ENCODE measurements at places on chromosomes 12 and 14.

DNA sequence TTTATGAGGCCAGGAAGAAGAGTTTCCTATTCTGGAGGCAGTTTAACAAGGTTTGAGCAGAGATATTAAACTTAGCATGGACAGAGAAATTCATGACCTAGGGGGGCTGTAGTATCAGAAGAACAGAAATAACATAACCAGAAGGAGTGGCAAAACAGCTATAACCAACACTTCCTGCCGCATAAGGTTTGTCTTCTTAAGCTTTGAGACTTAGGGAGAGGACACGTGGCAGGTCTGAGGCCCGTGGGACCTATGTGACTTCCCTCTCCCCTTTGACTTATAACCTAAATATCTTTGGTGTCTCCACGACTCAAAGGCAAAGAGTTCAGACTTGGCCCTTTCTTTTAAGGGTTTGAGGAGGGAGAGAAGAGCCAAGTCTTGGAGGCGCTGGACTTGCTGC is 119.1 kb upstream of the PZP start:
- no peak for DNase-seq

DNA sequence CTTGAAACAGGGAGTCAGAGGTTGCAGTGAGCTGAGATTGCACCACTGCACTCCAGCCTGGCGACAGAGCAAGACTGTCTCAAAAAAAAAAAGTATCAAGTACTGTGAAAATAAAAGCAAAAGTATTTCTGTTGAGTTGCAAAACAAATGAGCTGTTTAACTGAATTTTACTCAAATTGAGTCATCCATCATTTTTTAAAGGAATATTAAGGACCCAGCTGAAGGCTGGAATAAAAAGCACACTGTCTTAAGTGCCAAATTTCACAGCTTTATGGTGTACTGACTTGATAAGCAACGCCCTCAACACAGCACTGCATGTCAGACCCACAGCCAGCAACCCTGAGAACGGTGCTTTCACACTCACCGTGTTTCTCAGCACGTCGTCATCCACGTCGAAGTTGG is 57.9 kb downstream of the AMN start:
- DNase-seq: no peak

DNA sequence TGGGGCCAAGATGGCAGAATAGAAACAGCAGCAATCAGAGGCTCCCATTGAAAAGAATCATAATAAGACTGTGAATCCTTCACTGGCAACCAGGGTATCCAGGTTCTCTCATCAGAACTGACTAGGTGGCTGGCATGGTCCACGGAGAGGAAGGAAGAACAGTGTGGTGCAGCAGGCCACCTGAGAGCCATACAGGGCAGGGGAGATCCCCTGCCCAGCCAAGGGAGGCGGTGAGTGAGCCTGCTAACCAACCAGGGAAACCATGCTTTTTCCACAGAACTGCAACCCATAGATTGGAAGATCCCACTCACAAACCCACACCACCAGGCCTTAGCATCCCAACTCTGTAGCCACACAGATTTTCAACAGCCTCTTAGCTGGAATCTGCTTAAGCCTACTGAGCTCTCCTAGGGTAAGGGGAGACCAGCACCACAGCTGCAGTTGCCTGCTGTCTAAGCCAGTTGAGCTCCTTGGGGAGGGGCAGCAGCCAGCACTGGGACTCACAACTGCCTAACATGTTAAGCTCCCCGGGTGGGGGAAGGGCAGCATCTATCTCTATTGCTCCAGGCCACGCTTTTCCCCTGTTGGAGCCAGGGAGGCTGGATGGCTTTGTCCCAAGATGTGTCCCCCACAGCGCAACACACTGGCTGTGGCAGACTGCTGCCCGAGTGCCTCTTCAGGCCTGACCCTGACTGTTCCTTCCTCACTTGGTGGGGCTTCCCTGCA is 342.6 kb upstream of the CCDC196 start:
- DNase-seq: no peak

GRCh38 chr14:60348211-60348610 is 99.2 kb downstream of the PPM1A start:
- DNase-seq: no peak

DNA sequence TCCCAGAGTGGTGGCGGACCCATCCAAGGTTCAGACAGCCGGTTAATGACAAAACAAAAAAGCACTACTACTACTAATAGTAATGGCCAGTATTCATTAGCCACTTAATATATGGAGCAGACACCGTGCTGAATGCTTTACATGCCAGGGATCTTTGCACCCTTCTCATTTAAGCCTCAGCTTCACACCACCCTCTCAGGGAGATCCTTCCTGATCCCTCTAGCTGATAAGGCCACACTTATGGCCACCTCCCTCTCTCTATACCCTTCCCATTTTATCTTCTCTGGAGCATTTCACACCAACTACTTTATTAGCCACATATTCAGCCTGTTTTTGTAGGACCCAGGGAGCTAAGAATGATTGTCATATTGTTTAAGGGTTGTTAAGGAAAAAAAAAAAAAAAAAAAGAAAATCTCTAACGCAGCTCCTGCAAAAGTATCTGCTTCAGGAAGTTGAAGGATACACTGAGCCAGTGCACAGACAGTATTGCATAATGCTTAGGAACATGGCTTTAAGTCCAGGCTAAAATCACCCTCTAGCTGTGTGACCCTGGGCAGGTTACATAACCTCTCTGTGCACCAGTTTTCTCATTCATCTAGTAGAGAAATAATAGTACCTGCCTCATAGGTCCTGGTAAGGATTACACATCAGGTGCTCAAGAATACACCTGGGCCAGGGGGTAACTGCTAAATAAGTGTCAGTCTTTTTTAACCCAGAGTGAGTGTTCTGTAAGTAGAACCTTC is 29.4 kb downstream of the NUAK1 start:
- no peak for DNase-seq

DNA sequence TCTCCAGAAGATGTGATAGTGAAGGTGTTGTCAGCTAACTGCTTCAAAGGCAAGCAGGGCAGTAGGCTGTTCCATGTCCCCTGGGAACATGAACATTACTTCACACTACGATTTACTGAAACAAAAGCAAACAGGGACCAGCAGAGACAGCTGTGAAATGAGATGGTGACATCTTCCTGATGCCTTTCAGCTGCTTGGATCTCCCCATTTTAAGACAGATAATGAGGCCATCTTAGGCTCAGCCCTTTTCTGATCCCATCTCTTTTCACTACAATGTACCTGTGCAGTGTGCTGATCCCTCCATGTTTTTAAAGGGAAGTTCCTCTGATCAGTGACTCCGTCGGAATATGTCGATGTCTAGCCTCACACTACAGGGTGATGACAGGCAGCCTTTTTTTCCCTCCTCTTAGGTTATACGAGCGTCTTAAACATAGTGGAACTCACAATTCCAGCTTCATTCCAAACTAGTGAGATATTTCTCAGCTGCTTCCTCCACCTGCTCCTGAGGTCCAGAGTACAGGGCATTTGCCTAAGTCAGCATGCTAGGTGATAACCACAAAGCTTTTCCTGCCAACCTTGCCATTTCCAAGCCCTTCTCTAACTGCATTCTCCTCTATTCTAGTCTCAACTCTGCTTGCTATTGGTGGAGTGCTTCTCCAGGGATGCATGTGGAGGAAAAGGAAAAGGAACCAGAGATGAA is 87.6 kb upstream of the EGLN3 start:
- no peak for DNase-seq

DNA sequence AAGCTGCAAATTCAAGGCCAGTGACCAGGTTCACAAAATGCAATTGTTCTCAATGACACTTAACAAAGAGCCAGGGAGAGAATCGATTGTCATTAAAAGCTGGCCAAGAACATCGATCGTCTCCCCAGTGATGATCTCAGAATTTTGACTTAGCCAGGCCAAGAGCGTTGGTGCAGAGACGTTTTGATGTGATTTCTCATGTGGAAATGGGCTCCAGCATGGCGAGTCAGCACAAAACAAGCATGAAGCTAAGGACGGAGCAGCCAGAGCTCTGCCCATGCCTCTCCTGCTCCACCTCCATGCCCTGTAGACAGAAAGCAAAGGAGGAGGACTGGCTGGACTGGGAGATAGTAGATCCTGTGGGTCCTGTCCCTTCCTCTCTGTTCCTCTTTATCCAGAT is 270.8 kb downstream of the FOXN3 start:
- DNase-seq: no peak

GRCh38 chr14:68968051-68968450 is 11.1 kb downstream of the ACTN1 start:
- DNase-seq: peak; percentile 45

- no peak for DNase-seq
These were observed 65.5 kb downstream of the SVOP start for GRCh38 chr12:108955225-108955835.

GRCh38 chr12:84964048-84964447 is 51.4 kb upstream of the SLC6A15 start:
- DNase-seq: no peak

- DNase-seq: no peak
These were observed 124.6 kb downstream of the TTC7B start for GRCh38 chr14:90691627-90692026.

GRCh38 chr12:56630180-56630632 is at the start of gene BAZ2A:
Gene BAZ2A (minus strand): TSS chr12:56630326. CDS start chr12:56617530, 12,796 bp downstream.
- DNase-seq: peak; percentile 60

Data from stimulated activated CD4-positive, alpha-beta T cell treated with anti-CD3 and anti-CD28 coated beads, Interleukin-15, amount 100 ng/mL, for 1 hour (primary cell).